CD4-positive, alpha-beta T cell treated with Interleukin-6 for 4 hours (primary cell): ENCODE measurements at places on chromosomes 2 and 18.

GRCh38 chr2:110873056-110873502, 140.7 kb downstream of the ACOXL start:
- DNase-seq, result peak; percentile 29

DNA sequence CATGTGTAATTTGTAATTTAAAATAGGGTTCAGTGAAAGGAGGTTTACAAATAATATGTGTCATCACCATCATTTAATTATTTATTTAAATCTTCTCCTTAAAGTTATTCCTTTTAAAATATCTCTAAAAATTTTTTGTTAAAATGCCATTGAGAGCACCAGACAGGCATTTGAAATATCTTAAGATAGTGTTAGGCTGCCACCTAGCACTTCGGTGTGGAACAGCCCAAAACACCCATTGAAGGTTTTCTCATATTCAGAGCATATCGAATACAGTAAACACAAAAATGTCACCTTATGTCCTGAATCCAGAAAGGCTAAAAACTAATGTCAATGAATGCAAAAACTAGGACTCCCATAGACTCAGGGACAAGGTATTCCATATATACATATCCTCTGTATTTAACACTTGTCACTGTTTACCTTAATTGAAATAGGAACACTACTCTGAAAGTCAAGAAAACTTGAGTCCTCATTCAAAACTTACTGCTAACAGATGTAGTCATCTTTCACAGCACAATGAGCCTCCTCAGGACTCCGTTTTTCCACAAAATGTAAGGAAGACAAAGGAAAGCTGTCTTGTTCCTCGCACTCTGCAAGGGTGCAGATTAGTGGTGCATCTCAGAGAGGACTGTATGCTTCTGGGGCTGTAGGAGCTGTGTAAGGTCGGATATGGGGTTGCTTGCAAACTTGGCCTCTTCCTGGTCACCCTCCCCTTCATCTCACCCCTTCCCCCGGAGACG, 329.5 kb downstream of the PAX3 start:
- no peak for DNase-seq

- DNase-seq, result peak; percentile 15
These were observed 52.6 kb upstream of the PEX13 start for GRCh38 chr2:60964651-60965498.

DNA sequence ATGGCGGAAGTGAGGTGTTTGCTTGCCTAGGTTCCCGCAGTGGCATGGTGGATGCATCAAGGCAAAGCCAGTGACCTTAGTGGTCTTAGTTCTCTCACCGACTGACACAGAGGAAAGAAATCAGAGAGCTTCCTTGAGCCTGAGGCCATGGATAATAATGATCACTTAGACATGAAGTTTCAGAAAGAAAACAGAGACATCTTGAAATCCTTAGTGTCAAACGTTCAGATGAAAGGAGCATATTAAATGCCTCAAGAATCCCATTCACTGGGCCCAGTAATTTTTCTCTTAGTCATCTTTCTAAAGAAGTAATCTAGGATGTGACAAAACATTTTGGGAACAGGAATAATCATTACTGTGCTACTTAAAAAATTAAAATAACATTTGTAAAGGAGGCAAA, 35.2 kb downstream of the COPS8 start:
- no peak for DNase-seq

DNA sequence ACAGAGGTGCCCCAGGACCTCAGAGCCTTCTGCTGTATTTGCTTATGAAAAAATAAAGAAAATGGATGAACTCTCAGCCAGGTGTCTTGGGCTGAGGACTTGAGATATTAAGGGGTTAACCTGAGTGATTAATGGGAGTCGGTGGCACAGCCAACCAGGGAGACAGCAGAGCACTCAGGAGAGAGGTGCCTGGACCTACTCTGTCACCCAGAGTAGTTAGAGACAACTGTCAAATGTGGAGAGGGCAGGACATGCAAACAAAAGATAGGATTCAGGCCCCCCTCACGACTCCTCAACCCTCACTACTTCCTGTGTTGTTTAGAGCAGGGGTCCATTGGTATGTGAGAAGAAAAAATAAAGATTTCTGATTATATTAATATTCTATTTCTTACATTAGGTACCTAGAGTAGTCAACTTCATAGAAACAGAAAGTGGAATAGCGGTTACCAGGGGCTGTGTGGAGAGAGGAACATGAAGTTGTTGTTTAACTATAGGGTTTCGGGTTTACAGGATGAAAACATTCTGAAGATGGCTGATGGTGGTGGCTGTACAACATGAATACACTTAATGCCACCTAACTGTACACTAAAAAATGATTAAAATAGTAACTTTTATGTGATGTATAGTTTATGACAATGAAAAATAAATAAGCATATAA, 28.6 kb upstream of the CETN1 start:
- DNase-seq, result no peak

- peak; percentile 24 for DNase-seq
These were observed 4.7 kb downstream of the CD226 start for GRCh38 chr18:69943021-69943420.

GRCh38 chr2:128505150-128505490, 186.5 kb upstream of the HS6ST1 start:
- no peak for DNase-seq

- no peak for DNase-seq
These were observed 9.3 kb downstream of the STAMBP start for GRCh38 chr2:73837847-73838585.

- no peak for DNase-seq
These were observed 229.6 kb downstream of the LPIN1 start for GRCh38 chr2:11976073-11976472.

GRCh38 chr2:26597197-26597596, 44.0 kb downstream of the CIB4 start:
- DNase-seq, result no peak

- no peak for DNase-seq
These were observed 266.9 kb downstream of the DYSF start for GRCh38 chr2:71720283-71720560.
